ENCODE measurements at places on chromosomes 7 and 10. TPM values are rescaled to one million over a fixed set of nuclear protein-coding genes. Genes with fewer than 3 reads are reported as not detected.

GRCh38 chr10:77641788-77642397, 4.3 kb upstream of the KCNMA1 start:
- peak; percentile 73 for DNase-seq

- DNase-seq = no peak
Observed at GRCh38 chr10:20041931-20042330, 225.7 kb downstream of the PLXDC2 start.

GRCh38 chr7:130491841-130492522, at the start of gene MEST:
TSS of gene MEST (plus strand) at chr7:130492085. CDS start at chr7:130492314, 229 bp downstream.
- no peak for DNase-seq

DNA sequence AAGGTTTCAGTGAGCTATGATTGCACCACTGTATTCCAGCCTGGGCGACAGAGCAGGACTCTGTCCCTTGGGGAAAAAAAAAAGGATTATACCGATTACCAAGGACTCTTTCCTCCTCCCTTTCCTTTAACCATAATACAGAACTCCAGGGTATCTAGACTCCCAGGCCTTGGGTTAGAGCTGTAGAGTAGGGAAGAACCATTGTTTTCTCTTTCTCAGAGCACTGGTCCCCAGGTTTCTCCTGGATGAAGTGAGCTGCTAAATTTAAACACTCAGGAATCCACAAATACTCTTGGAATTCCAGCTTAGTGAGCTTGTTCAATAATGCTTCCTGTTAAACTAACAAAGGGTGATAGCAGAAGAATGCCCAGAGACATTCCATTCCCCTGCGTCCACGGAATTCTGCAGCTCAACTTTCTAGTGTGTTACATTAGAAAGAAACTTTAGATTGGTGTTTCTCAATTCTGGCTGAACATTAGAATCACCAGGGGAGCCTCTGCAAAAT, 14.6 kb upstream of the RPEL1 start:
- no peak for DNase-seq

Gene MMD2
- not detected for total RNA-seq

Gene CTTNBP2
- total RNA-seq = not detected

Data from K562 (cell line).